ENCODE measurements at places on chromosomes 3 and 15.
A peak's percentile ranks its signal among the peaks of the same experiment; 100 is the strongest.

GRCh38 chr3:144593881-144594280 is 622.3 kb downstream of the DIPK2A start:
- DNase-seq = no peak

GRCh38 chr15:61474796-61475195 is 245.7 kb upstream of the RORA start:
- DNase-seq = no peak

GRCh38 chr3:144128108-144128892 is 156.7 kb downstream of the DIPK2A start:
- DNase-seq = peak; percentile 16

DNA sequence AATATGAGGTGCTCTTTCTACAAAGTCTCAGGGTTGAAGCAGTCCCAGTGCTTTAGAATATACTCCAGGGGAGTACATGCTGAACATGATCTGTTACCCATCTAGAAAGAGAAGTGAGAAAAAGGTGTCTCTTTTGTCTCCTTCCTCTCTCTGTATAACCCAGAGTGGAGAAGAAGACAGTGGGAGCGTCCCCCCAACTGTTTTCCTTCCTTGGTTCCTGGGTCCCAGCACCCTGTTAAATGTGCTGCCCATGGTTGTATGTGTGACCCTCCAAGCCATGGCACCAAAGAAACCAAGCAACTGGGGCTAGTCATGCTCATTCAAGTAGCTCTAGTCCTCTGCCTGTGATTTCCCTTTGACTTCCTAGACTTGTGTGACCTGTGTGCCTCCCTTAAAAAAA is 683.7 kb downstream of the TBL1XR1 start:
- no peak for DNase-seq

DNA sequence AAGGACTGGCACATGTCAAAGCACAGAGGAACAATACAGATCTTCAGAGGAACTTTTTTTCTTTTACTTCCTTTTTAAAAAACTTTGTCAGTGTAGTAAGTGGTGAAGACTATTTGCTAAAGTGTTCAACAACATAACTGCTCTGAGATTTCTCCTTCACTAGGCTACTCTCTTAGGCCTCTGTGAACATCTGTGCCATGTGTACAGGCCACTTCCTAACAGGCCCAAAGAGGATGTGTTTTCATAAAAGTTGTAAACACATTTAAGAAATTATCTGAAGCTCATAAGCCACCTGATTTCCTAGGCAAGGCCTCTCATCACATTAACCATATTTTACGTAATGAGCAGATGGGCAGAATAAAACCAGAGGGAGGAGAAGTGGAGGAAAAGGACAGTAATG is 235.4 kb downstream of the FHIT start:
- no peak for DNase-seq

Data from GM12892 (cell line).